ENCODE measurements at places on chromosomes 2 and 18.

DNA sequence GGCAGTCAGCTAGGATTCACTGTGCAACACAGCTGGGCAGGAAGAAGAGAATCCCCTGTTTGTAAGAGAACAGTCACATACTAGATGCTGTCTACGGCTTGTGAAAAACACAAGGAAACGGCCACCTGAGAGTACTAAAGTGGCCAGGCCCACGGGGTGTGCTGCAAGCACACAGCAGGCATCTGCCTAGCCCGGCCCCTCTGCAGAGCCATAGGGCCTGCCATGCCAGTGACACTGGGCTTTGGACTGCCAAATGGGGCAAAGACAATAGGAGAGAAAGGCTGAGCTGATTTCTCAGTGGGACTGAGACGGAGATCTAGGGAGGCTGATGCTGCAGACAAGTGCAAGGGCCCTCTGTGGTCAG, 10.3 kb downstream of the TUBB6 start:
- DNase-seq, result no peak

DNA sequence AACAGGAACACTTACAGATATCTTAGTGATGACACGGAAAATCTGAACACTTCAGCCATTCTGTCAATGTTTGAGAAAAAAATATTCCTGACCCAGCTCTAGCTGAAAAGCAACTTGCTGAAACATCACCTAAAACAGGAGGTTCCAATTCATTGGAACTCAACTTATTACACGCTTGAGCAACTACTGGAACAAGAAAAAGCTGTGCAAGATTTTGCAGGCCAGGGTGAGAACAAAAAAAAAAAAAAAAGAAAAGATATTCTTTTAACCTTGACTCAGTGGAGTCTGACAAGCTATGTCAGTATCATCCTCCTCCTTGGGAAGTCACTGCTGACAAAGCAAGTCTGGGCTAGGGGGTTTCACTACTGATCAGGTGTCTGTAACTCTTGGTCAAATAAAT, 351.0 kb downstream of the SS18 start:
- DNase-seq, result no peak

- no peak for DNase-seq
Measured at GRCh38 chr2:140841141-140841540, 1289.7 kb downstream of the LRP1B start.

- no peak for DNase-seq
Measured at GRCh38 chr2:124921191-124921590, 896.1 kb downstream of the CNTNAP5 start.

- DNase-seq, result no peak
Measured at GRCh38 chr2:108128249-108128648, 111.5 kb upstream of the SULT1C3 start.

GRCh38 chr2:95384854-95385569, 17.5 kb upstream of the FAHD2A start:
- no peak for DNase-seq

- no peak for DNase-seq
Measured at GRCh38 chr18:39345321-39345720, 1779.7 kb upstream of the CELF4 start.

DNA sequence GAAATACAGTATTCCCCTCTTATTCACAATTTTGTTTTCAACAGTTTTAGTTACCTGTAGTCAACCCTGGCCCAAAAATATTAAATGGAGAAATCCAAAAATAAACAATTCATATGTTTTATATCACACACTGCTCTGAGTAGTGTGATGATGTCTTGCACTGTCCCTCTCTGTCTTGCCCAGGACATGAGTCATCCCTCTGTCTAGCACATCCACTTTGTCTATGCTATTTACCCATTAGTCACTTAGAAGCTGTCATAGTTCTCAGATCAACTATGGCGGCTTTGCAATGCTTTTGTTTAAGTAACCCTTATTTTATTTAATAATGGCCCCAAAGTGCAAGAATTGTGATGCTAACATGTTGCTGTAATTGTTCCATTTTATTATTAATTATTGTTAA, 380.6 kb upstream of the REG3G start:
- no peak for DNase-seq

GRCh38 chr2:167946441-167946841, 301.0 kb downstream of the STK39 start:
- DNase-seq, result no peak

GRCh38 chr2:43313642-43314017, 87.2 kb upstream of the ZFP36L2 start:
- DNase-seq, result no peak

- no peak for DNase-seq
Measured at GRCh38 chr2:32622570-32623310, 5.1 kb upstream of the TTC27 start.

DNA sequence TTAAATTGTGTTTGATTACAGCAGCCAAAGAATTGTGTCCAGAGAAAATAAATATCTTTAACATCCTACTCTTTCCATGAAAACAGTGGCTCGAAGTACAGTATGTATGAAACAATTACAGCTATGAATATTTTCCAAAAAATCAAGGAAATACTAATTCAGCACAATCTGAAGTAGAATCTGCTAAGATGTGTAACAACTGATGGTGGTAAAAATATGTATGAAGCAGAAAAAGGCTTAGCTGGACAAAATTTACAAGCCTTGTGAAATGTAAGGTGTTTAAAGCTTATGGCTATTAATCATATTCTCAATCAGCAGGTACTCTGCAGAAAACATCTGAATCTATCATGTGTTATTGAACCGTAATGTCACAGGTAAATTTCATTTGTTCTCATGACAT, 16.6 kb downstream of the DYM start:
- DNase-seq, result no peak

DNA sequence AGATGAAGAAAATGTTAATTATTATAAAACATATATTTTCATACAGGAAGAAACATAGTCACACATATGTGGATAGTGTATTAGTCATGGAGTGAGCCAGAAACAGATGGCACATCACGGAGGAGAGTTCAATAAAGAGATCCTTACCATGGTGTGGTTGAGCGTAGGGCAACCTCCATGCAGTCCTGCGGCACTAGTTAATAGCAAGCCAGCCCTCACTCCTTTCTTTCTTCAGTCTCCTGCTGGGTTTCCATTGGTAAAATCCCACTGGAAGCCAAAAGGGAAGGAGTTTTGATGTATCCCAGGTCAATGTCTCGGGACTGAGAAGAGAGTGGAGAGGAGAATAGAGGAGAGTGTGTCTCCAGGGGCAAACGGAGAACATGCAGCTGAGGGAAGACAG, 328.1 kb downstream of the NR4A2 start:
- DNase-seq, result no peak

DNA sequence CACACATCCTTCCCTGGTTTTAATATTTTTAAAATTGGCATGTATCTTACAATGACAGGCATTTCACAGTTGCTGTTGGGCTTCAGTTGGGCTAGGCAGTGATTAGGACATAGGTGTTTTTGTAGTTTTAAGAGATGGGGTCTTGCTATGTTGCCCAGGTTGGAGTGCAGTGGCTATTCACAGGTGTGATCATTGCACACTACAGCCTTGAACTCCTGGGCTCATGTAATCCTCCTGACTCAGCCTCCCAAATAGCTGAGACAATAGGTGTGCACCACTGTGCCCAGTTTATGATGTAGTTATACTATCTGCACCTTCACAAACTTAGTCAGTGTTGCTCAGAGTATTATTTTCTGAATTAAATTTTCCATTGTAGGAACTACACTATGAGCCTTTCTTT, 43.3 kb downstream of the PCARE start:
- DNase-seq, result no peak

GRCh38 chr2:218238887-218239286, 21.9 kb downstream of the ARPC2 start:
- no peak for DNase-seq

GRCh38 chr2:9594366-9595054, 36.3 kb downstream of the YWHAQ start:
- no peak for DNase-seq

- DNase-seq, result no peak
Measured at GRCh38 chr2:241216211-241216761, 27.8 kb downstream of the ANO7 start.

DNA sequence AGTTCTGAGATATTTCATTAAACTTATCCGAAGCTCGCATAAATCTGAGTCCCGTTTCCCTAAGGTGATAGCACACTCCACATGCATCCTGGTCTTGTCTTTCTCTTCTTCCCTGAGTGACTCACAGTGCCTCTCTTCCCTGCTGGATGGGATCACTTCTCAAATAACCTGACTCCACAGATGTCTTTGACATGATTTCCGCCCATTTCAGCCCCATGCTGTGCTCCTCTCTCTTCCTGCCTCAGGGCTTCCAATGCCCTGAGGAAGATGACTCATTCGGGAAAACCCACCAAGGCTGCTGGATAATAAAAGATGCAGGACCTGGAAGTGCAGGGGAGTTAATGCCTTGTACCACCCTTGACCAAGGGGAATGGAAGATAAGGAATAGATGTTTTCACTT, 441.7 kb upstream of the SOX11 start:
- no peak for DNase-seq

DNA sequence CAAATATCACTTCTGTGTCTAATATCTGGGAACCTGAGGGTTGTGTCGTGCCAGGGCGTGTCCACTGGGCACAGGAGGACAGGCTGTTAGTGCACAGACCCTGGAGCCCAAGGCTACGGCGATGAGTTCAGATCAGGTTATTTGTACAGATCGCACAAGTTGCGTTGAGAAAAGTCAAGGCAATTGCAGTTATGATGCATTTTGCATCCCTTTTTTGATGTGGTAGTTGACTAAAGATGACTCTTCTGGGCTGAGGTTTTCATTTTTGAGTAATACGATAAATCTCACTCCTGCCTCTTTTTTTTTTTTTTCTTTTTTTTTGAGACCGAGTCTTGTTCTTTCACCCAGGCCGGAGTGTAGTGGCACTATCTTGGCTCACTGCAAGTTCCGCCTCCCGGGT, 7.2 kb downstream of the RBFA start:
- no peak for DNase-seq

DNA sequence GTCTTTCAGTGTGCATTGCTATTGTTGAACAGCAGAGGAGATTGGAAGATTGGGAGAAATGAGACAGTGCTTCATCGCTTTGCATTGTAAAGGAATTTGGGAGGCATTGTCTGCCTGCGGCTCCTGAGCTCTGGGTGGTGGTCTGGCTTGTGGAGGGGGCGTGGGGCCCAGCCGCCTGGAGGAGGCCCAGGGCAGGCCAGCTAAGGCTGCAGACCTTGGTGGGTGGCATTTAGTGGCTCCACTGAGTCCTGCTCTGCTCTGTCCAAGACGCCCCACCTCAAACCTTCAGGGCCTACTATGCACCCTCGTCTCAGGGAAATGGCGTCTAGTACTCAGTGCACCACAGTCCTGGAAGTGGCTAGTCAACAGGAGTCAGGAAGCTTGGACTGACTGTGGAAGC, 5.7 kb upstream of the HS1BP3 start:
- DNase-seq, result no peak

- no peak for DNase-seq
Measured at GRCh38 chr2:238259061-238260020, 19.5 kb upstream of the HES6 start.

DNA sequence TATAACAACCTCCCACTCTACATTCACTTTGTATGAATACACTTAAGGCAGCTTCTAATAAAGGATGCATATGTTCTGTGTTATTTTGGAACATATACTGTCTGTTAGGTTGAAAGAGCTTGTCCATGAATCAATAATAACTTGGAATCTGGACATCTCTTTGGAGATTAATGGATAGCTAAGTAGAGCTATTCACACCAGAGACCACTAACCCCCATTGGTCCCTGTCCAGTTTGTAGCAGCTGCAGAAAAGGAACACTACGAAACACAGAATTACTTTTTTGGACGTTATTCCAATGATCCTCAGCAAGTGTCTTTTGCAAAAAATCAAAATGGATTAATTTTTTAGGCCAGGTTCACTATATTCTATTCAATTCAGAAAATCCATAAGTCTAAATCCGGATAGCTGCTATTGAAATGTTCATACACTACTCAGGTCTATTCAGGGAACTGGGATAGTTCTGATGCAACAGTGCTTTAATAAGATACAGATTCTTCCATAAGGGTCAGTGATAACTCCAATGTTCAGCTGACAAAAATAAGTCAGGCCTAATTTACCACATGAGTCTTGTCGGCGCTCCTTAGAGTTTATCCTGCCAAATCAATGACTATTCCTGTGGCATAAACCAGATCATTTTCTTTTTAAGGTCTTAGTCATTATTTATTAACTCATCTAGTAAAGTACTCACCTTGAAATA, 44.2 kb downstream of the NRXN1 start:
- DNase-seq, result no peak

- DNase-seq, result no peak
Measured at GRCh38 chr18:22822841-22823508, 110.2 kb upstream of the RBBP8 start.

- no peak for DNase-seq
Measured at GRCh38 chr18:3759099-3759498, 309.1 kb downstream of the TGIF1 start.

DNA sequence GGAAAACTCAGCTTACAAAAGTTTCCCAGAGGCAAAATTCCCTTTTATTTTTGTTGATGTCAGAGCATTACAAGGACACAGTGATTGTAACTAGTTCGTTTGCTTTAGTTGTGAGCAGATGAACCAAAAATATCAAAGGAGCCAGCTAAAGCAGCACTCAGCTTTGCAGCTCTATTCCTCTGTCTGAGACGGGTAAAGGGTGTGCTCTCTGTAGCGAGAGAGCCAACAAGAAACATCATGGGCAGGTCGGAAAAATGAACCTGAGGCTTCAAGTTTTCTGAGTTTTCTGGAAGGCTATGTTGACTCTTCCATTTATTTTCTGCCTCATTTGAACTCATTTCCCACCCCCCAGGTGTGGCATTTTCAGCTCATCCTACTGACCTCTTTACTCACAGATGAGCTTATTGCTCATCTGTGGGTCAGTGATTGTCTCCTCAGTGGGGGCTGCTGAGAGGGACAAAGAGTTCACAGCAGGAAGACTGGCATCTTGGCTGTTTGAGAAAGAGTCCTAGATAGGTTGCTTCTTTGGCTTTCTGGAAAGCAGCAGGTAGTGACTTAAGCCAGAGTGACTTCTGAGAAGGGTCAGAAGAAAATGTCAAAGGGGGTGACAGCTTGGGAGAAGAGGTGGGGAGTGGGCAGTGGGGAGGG, 66.6 kb upstream of the EPC2 start:
- no peak for DNase-seq

GRCh38 chr18:24274837-24275236, 122.8 kb downstream of the OSBPL1A start:
- DNase-seq, result no peak

GRCh38 chr2:16392647-16393499, 272.8 kb downstream of the CYRIA start:
- DNase-seq, result no peak

DNA sequence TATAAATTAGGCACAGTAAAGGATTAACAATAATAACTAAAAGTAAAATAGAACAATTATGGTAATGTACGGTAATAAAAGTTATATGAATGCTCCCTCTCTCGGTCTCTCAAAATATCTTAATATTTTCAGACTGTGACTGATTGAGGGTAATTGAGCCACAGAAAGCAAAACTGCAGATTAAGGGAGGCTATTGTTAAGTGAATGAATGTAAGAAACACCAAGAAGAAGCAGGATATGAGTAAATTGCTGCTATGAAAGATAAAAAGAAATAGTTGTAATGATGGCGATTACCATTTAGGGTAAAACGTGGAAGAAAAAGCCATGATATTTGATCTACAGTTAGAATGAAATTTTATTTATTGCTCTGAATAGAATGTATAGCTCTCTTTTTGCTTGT, 24.1 kb downstream of the GULP1 start:
- no peak for DNase-seq
